ENCODE measurements at places on chromosomes 1 and 21.

- DNase-seq, result no peak
Measured at GRCh38 chr1:83112248-83112885, 886.6 kb downstream of the TTLL7 start.

DNA sequence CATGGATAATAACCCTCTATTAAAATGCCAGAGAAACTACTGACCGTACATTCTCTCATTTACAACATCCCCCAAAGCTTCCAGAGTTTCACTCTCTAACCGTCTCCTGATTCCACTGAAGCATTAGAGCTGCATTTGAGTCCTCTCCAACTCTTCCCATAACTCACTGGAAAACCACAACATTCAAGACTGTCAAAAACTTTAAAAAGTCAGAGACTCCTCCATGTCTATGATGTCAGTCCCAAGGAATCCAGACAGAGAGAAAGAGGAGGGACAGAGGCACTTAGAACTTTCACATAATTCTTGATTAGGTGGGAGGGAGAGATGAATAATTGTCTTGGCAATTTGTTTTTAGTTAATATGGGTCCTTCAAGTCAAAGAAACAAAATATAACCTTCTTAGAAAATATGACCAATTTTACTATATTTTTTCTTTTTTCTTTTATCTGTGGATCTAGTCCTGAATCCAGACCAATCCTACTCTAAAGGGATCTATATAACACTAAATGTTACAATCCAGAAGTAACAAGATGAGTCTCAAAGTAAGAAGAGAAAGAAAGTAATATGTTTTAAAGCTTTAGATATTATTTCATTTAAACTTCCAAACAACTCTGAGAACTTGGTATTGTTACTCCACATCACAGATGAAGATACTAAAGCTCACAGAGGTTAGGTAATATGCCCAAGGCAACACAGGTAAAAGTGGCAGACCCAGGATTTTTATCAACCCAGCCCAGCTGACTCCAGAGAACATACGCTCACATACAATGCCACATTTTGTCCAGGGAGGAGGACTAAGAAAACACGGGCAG lies 23.8 kb downstream of the OTUD7B start:
- DNase-seq, result no peak

DNA sequence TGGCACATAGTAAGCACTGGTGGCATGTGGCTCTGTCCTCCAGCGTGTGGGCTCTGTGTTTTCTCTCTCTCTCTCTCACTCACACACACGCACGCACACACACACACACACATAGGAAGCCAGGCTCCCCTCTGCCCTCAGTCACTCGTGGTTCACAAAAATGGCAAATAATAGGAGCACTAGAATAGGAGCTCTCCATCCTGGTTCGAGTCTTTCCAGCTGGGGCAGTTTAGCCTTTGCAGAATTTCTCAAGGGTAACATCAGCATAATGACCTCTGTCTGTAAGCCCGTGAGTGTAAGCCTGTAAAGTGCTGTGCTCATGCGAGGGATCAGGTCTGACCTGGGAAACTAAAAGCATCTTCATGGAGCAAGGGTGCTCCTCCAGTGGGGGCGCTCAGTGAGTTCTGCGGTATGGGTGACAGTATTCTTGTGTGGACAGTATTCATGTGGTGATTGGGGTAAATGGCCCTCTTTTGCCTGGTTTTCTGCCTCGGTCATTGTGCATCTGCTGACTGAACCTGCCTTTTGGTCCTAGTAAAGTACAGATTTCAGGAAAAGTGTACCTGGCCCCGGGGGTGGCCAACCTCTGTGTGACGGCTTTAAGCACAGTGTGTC lies 842 bp upstream of the ZC3H12A start:
- no peak for DNase-seq

DNA sequence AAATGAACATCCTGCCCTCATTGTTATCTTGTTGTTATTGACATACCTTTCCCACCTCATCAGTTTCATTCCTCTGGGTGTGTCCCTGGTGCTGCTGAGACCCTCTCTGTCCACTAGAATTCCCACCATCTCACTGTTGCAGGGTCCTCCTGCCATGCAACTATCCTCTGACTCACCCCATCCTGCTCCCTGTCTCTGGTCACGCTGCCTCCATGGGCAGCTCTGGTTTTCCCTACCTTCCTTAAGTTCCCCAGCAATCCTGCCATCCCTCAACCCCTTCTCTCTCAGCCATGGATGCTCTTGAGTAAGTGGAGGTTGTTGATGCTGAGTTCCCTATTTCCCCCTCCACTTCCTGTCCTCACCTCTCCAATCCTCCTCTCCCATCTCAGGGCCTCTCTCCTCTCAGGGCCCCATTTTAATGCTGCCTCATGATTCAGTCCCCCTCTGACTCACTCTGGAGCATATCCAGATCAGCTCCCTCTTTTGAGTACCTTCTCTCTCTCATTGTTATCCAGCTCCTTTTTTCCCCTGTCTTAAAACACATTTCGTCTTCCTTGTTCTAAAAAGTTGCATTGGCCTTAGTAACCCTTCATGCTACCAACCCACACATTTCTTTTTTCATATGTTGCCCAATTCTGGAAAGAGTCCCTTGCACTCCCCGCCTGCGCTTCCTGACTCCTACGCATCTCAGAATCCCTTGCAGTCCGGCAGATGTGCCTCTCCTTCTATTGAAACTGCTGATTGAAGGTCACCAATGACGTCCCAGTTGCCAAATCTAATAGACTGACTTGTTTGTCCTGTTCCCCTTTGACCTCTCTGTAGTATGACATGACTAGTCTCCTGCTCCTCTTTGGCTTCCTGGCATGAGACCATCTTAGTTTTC lies 92.0 kb downstream of the CNIH3 start:
- DNase-seq, result no peak

DNA sequence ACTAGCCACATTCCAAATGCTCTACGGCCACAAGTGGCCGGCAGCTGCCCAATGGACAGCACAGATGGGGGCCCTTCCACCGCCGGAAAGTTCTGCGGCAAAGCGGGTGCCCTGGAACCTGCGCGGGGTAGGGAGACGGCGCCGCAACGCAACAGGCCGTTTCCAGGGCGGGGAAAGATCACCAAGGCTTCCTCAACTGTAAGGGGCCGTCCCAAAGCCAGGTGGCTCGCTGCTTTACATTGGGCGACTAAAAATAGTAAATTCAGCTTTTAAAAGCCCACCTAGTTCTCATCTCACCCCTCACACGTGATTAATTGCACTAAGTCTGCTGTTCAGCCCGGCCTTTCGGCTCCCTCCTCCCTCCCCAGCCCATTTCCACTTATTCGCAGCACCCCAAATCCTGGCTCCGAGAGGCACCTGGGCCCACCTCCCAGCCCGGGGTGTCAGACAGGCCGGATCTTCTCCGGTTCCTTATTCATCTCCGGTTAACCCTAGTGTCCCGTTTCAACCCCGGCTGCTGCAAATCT lies 643 bp downstream of the CFAP298 start:
- DNase-seq, result peak; percentile 10

DNA sequence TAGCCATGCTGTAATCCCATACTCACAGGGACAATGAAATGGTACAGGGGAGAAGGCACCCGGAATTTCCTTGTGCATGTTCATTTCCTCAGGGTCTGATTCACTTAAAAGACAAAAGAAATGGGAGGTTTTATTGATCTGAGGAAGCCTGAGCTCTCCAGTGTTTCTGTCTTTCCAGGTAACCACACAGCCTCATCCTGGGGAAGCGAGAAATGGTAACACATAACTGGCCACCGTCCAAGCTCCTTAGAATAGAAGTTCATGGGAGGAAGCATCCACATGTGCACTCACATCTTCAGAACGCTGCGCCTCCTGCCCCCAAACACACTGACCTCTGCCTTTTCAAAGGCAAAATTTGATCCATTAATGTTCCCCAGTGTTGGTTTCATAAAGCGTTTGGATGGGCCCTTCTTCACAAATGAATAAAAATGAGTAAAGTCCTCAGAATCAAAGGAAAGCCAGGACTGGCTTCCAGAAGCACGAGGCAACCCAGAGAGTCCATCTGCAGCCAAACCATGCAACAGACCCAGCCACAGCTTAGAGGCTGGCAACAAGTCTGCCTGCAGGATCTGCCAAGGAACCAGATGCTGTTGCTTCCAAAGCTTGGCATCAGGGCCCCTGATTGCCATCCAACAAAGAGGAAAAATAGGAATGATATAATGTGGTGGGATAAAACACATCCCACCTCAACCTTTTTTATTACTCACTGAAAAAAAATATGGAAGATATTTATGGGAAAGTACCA lies 120.3 kb downstream of the ZBTB18 start:
- DNase-seq, result no peak

- DNase-seq, result peak; percentile 90
Measured at GRCh38 chr1:28581531-28582247, 10.4 kb upstream of the RAB42 start.

DNA sequence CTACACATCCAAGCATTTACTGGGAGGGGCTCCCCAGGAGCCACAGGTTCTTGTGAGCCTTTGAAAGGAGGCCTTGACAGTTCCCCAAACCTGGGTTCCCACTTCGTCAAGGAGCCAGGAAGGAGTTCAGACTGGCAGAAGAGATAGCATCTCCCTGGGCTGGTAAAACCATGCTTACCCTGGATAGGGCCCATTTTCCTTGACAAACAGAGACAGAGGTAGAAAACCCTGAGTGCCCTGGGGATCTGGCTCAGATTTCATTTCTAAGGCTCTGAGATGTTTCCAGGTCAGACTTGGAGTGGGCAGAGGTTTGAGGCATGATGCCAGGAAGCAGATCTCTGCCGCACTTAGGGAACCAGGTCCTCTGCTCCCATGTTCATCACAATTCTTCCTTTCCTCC lies 2.7 kb downstream of the ETNK2 start:
- DNase-seq, result no peak

- no peak for DNase-seq
Measured at GRCh38 chr1:156742017-156742416, 1.1 kb upstream of the MRPL24 start.

- no peak for DNase-seq
Measured at GRCh38 chr1:186655876-186656275, 24.3 kb downstream of the PTGS2 start.

DNA sequence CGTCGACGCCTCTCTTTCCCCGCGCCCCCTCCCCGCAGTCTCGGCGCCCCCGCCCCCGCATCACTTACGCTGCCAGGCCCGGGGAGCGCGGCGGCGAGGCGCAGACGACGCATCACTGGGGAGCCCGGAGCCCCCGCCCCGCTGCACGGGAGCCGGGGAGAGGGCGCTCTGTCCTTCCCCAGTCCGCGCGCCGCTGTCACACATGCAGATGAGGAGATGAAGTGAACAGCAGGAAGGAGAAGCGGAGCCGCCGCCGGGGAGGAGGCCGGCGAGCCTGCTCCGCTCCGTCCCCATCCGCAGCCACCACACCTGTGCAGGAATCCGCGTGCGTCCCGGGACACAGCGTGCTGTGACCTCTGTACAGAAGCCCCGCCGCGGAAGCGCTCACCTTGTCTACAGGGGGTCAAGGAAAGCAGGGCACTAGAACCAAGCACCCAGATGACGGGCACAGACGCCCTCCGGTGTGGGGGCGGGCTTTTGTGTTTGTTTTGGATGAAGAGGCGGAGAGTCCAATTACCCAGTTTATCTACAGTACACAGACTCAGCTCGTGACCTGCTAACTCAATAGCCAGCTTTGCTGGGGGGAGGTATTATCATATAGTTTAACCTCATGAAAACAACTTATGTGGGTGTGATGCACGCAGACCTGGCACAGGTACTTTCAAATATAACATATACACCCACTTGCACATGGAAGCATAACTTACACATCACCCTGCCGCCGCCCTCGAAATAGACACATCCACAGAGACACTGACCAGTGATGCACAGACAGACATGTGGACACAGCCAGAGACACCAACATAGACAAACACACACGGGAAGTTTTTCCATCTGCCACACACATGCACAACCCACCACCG lies 12.4 kb downstream of the KLHDC8A start:
- peak; percentile 25 for DNase-seq

- no peak for DNase-seq
Measured at GRCh38 chr21:43284238-43284637, 115.4 kb downstream of the CRYAA start.

DNA sequence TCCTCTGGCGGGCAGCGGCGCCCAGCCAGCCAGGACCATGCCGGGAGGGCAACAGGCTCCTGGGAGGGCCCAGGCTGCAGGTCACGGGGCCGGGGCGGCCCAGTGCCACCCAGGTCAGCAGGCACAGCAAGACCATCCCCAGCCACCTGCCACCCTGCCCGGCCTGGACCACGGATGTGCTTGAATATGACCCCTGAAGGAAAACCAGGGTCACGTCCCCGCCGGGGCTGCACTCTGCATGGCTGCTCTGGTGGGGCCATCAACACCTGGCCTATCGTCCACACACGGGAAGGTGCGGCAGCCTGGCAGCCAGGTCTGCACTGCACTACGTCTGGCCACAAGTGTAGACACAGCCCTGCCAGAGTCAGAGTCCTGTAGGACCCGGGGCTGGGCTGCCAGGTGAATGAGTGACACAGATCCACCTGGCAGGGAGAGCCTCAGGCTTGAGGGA lies 6.9 kb downstream of the WNT9A start:
- no peak for DNase-seq

DNA sequence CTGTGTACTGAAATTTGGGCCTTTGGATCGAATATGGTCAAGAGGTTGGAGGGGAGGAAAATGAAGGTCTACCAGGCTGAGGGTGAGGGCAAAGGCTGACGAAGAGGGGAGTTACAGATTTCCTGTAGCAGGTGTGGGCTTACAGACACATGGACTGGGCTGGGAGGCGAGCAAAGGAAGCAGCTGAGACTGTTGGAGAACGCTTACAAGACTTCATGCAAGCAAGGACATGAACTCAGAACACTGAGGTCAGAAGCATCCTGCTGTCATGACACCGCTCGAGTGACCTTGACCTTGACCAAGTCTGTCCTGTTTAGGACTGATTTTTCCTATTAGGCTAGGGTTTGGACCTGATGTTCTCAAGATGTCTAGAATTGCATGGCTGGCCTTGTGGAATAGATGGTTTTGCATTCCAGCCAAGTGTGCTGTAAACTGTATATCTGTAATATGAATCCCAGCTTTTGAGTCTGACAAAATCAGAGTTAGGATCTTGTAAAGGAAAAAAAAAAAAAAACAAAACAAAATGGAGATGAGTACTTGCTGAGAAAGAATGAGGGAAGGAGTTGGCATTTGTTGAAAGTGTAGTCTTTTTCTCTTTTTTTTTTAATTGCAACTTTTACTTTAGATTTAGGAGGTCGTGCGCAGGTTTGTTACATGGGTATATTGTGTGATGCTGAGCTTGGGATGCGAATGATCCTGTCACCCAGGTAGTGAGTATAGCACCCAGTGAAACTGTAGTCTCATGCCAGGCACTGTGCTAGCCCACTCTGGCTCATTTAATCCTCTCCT lies 5.8 kb downstream of the ELF3 start:
- no peak for DNase-seq
